Mucosa of descending colon (tissue), 3 donors: ENCODE measurements at places on chromosomes 6 and 20.

GRCh38 chr6:129744201-129744879 lies 34.4 kb upstream of the ARHGAP18 start:
- no peak for DNase-seq

DNA sequence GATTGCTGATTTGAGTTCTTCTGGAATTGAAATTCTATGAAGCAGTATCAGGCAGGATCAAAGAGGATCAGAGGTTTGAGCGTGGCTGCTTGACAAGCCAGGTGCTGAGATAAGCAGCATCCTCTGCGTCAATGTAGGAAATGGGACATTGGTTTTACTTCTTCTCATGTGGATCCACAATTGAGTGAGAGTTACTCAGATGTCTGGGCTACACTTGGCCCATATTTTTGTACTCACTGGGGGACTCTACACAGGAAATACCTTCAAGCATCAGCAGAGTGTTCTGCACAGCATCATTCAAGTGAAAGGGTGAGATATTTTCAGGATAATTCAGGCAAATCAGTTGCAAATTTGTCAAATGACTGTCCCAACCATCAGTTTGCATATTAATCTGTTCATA lies 613.9 kb upstream of the ARID1B start:
- DNase-seq, result no peak

DNA sequence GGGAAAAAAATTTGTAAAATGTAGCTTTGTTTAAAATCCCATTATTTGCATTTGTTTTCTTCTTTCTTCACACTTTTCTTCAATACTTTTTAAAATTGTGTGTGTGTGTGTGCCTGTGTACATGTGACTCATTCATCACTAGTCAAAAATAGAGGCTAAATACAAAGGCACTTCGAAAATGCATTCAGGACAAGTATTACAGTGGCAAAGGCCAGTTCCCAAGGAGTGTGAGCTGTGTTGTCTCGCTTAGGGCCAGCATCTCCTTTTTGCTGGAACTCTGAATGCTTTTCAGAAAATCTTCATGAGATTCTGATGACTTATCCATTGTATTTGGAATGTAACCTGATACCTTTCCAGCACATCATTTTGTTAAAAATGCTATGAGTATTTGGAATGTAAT lies 288.5 kb upstream of the CNR1 start:
- no peak for DNase-seq

DNA sequence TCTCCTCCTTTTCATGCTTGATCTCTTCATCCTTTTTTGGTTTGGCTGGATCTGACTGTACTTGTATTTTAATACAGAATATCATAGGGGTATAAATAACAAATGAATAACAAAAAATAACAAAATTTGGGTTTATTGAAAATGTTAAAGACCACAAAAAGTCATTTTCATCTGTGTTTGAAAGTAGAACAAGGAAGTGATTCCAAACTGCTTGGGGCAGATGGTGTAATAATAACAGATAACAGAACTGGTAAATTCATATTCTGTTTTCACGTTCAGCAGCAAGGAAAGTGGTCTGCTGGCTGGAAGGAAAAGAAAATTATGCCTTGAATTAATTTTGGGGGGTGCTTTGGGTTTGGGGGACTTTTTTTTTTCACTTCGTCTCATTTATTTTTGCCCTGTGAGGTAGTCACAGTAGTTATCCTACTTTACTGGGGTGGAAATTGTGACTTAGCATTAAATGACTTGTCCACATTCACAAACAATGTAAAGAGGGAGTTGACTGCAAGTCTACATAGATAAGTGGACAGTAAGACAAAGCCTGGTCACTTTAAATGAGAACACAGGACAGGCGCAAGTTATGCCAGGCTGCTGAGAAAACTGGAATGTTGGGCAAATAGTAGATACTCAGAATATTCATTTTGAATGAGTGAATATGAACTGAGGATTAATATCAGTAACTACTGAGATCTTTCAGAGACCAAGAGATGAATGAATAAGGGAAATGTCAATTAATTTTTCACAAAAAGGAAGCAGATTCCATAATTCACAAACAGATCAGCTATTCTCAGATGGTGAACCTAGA lies 193.9 kb upstream of the CITED2 start:
- no peak for DNase-seq

GRCh38 chr6:36336779-36337241 lies at the start of gene BNIP5:
Gene BNIP5 (minus strand): TSS chr6:36336888. CDS start chr6:36330690, 6,198 bp downstream.
- DNase-seq, result peak; percentile 80

- DNase-seq, result no peak
Measured at GRCh38 chr20:52473186-52473585, 281.6 kb upstream of the ZFP64 start.

DNA sequence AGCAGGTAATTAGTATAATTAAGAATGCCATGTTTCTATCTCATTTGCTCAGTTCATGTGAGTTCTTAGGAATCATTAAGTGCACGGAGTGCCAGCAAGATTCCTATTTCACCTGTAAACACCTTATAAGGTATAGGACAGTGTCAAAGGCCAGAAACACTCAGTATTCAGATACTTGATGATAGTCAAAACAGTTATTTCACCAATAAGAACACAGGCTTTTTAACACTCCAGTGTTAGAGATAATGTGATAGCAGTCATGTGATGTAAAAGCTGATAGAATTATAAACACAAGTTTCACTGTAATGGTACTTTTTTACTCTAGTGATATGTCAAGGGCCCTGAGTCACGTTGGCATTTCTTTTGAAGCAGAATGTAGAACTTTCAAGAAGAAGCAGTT lies at the start of gene GPRC6A:
Gene GPRC6A, minus strand, starts transcription at position 101 of the 400 bp plus-strand sequence. Its CDS starts 70 bp downstream, at position 31.
- DNase-seq, result no peak

DNA sequence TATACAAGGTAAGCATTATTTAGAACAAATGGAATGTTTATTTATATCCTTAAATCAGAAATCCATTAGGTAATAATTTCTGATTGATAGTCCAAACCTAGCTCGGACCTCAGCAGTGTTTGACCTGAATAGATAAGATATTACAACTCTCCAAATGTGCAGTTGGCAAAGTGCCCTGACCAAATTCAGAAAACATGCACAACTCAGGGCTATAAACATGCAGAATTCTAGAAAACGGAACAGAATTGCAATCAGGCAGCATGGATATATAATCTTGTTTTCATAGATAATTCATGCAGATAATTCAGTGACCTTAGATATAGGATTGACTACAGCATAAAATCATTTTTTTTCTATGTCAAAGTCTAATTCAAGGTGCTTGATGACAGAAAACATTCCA lies 626.6 kb upstream of the CITED2 start:
- DNase-seq, result no peak

DNA sequence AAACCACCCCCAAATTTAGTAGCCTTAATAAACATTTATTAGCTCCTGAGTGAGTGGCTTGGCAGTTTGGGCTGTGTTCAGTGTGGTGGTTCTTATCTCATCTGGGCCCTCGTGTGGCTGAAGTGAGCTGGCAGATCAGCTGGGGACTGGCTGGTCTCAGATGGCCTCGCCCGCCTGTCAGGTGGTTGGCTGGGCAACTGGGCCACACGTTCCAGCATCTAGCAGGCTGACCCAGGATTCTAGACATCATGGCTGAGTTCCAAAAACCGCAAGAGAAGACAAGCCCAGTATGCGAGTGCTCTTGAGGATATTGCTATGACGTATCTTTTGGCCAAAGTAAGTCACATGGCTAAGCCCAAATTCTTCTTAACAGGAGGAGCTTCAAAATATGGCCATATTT lies 28.9 kb downstream of the EIF2S2 start:
- peak; percentile 26 for DNase-seq

DNA sequence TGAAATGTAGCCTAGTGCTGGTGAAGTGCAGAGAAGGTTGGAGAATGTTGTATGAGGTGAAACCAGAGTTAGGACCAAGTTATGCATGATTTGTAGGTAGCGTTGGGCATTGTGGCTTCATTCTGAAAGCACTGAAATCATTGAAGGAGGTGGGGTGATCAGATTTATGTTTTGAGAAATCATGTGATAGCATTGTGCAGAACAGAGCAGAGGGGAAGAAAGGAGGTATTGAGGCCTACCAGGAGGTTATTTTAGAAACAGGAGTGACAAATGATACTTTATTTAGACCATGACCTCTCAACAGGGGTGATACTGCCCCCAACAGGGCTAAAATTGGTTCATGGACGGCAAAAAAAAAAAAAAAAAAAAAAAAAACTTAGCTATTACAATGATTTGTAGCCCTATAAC lies 15.6 kb upstream of the HMGN3 start:
- no peak for DNase-seq

GRCh38 chr6:218153-219018 lies 73.9 kb upstream of the DUSP22 start:
- DNase-seq, result no peak

GRCh38 chr6:82862543-82862942 lies 203.1 kb downstream of the UBE3D start:
- no peak for DNase-seq

- DNase-seq, result no peak
Measured at GRCh38 chr20:460707-461106, 1.6 kb downstream of the TBC1D20 start.

DNA sequence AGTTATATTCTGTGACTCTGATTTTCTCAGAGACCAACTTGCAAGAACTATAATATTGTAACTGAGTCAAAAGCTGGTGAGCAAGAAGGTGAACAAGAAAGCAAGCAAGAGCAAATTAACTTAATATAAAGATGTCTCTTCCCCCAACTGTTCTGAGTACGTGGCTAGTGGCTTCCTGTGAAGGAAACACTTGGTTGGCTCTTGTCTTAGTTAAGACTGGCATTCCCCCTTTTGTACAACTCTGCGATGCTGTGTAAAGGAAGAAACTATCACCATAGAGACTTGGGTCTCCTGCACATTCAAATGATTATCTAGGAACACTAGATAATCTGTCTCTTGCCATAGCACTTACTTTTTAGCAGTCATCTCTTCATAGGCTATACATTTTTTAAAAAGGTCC lies 47.3 kb upstream of the TNFAIP3 start:
- no peak for DNase-seq

DNA sequence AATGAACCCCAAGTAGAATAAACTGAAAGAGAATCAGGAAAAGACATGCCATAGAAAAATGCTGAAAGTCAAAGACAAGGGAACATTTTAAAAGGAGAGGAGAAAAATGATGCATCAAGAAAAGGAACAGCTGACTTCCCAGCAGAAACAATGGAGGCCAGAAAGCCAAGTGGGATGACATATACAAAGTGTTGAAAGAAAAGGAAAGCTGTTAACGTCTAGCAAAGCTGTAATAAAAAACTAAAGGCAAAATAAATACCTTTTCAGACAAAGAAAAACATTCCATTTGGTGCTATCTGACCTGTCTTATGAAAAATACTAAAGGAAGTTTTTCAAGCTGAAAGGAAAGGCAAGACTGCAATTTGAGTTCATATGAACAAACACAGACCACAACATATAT lies 34.1 kb upstream of the PDE10A start:
- DNase-seq, result no peak

DNA sequence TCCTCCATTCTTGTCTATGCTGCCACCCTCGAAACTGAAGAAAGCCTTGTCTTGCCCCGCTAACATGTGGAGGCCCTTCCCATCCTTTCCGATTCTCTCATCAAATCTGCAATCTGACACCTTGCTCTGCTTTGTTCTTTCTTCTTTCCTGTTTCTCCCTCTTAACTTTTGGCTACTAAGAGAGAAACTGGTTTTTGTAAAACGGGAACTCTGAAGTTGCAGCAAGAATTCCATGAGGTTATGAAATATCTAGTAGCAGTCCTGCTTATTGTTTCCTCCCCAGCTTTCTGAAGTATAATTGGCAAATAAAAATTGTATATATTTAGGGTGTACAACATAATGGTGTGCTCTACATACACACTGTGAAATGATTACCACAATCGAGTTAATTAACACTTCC lies 80.2 kb downstream of the MAP7 start:
- DNase-seq, result no peak

- DNase-seq, result no peak
Measured at GRCh38 chr6:88869263-88870020, 94.0 kb downstream of the RNGTT start.

DNA sequence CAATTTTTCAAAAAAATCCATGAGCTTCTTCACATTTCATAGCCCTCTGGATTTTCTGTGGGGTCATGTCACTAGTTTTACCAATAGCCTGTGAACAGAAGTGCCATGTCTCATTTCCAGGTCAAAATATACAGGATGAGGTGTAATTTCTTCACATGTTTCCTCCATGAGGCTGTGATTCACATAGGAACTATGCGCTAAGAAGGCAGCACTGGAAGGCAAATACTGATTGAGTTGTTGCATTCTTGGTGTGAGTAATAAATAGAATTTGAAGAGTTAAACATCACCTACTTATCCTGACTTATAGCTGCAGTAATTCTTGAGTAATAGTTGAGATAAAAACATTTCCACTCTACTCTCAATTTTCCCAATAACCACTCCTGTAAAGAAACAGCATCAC lies 442.3 kb downstream of the HAO1 start:
- DNase-seq, result no peak

GRCh38 chr20:47802975-47803374 lies 17.7 kb upstream of the SULF2 start:
- DNase-seq, result no peak

- DNase-seq, result no peak
Measured at GRCh38 chr6:11724286-11724685, 54.3 kb downstream of the ADTRP start.

GRCh38 chr6:129050086-129050485 lies 167.1 kb downstream of the LAMA2 start:
- DNase-seq, result no peak

GRCh38 chr6:135586388-135586787 lies 88.8 kb upstream of the AHI1 start:
- no peak for DNase-seq

DNA sequence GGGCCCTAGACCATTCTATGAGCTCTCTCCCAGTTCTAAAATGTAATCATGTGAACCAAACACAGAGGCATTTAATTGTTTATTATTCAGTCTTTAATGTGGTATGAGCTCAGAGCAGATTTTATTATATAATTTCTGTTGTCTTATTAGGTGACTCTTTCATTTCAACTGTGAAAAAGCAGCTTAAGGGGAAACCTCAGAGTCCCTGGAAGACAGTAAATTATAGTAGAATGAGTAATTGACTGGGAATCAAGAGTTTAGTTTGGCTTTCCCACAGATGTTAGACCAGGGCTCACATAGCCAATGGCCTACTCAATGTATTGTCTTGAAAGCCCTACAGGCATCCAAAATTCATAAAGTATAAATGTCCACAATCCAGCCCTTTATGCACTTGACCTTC lies 390.4 kb upstream of the SLC35B3 start:
- DNase-seq, result no peak

- DNase-seq, result no peak
Measured at GRCh38 chr6:29800254-29800653, 27.4 kb upstream of the HLA-G start.
